Fibroblast of lung (primary cell): ENCODE measurements at places on chromosomes 7 and 10. TPM values are rescaled to one million over a fixed set of nuclear protein-coding genes. Genes with fewer than 3 reads are reported as not detected.

DNA sequence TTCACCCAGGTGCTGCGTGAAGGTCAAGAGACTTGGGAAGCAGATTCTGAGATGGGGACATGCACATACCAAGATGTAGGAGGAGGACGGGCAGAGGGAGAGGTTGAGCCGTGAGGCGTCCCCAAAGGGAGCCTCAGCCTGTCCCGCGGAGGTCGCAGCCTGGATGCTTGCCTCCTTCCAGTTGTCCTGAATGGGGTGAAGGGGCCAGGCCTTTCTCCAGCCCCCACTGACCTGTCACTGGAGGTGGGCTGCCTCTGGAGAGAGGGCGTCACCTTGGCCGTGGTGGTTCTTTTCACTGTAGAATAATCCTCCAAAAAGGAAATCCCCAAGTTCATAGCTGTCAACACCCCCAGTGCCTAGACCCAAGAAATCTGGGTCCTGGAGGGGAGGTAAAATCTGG is 283.0 kb upstream of the VSTM2A start:
- no peaks in the 10 kb centered on the region for H3K27me3 ChIP-seq
- DNase-seq: no peak
- no peaks in the 10 kb centered on the region for H3K36me3 ChIP-seq
- H3K4me1 ChIP-seq: no peaks in the 10 kb centered on the region

- no peak for DNase-seq
- no peak overlapping the region for H3K27ac ChIP-seq
- peaks cover 9% of the 10 kb centered on the region for H3K4me1 ChIP-seq
- H3K27me3 ChIP-seq: no peaks in the 10 kb centered on the region
- no peak overlapping the region for H3K4me3 ChIP-seq
- no peaks in the 10 kb centered on the region for H3K36me3 ChIP-seq
Observed at GRCh38 chr10:96863922-96864543, 31.9 kb downstream of the LCOR start.

GRCh38 chr10:51430506-51430905 is 268.9 kb downstream of the CSTF2T start:
- H3K27ac ChIP-seq: no peak overlapping the region
- H3K36me3 ChIP-seq: no peaks in the 10 kb centered on the region
- H3K4me1 ChIP-seq: no peaks in the 10 kb centered on the region
- H3K4me3 ChIP-seq: no peak overlapping the region
- DNase-seq: no peak

DNA sequence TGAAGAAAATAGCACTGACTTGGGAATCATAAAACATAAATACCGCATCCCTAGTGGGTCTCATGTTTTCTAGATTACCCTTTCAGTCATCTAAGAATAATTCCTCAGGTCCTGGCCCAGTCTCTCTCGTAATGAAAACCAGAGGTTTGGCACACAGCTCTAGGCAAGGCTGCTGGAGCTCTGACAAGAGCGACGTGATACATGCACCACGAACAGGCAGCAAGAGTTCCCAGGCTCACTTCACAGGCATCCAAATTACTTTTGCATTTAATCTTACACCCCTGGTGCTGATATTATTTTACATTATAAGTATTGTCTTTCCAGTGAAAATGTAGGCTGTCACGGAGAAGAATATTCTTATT is 105.2 kb downstream of the THSD7A start:
- no peaks in the 10 kb centered on the region for H3K27me3 ChIP-seq
- H3K27ac ChIP-seq: no peak overlapping the region
- H3K36me3 ChIP-seq: no peaks in the 10 kb centered on the region
- H3K4me3 ChIP-seq: no peak overlapping the region
- peak; percentile 86 for DNase-seq

GRCh38 chr7:2224934-2225333 is 7.8 kb downstream of the MAD1L1 start:
- H3K27ac ChIP-seq: no peak overlapping the region
- no peaks in the 10 kb centered on the region for H3K27me3 ChIP-seq
- H3K4me3 ChIP-seq: no peak overlapping the region
- H3K4me1 ChIP-seq: no peaks in the 10 kb centered on the region
- peaks cover 17% of the 10 kb centered on the region for H3K36me3 ChIP-seq

DNA sequence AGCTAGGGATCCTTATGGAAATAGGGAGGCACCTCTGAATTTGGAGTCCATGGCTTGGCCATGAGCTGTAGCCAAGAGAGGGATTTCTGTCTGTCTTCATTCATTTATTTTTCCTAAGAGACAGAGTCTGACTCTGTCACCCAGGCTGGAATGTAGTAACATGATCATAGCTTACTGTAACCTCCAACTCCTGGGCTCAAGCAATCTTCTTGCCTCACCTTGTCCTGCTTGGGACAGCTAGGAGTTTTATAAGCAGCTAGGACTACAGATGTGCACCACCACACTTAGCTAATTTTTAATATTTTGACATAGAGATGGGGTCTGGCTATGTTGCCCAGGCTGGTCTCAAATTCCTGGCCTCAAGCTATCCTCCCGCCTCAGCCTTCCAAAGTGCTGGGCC is 8.5 kb upstream of the HABP2 start:
- H3K27ac ChIP-seq: no peak overlapping the region
- H3K27me3 ChIP-seq: no peaks in the 10 kb centered on the region
- no peaks in the 10 kb centered on the region for H3K4me1 ChIP-seq

DNA sequence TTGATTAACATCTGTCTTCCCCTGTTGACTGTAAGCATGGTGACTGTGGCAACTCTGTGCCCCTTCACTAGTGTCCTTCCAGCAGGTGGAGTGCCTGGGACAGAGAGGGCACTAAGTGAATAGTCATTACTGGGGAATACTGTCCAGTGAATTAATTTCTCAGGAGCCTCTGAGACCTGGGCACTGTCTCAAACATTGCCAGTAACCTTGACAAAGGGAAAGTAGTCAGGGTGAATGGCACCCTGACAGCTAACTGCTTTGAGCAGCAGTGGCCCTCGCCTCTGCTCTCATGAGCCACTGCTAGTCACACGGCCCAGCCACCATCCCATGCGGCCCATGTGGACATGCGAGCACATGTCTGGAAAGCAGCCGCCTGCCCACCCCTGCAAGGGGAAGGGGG is 13.1 kb upstream of the GRB10 start:
- no peaks in the 10 kb centered on the region for H3K4me1 ChIP-seq
- no peaks in the 10 kb centered on the region for H3K36me3 ChIP-seq
- no peak overlapping the region for H3K27ac ChIP-seq

Gene IGF2BP3
- polyA plus RNA-seq: 11.2 and 21.6 TPM in 2 replicates

DNA sequence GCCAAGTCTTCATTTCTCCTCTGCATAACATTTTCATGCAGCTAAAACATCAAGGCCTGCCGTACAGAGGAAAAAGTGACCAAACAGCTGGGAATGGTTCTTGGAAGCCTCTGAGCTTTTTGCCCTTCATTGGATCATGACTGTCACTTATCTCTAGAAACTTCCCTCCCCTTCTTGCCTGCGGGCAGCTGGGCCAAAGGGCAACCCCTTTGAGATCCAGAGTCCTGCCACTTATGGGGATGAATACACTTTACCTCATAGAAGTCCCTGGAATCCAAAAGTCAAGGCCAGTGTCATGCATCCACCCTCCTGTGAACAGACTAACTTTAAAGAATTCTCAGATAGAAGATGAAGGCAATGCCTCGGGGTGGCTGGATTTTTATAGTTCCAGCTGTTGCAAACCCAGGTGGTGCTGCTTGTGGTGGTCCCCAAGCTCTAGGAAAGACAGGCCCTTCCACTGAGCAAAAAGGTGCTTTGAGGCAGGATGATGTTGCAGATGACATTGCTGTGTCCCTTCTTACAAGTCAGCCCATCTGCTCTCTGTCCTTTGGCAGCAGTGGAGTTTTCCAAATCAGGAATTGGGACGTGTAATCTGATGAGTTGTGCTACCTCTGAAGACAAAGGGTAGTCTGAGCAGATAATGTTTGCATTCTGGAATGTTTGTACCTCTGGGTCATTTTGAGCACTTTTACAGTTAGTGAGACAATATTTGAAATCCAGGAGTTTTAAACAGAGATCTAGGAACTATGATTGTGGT is 64.2 kb downstream of the LRMDA start:
- peaks cover 5% of the 10 kb centered on the region for H3K4me1 ChIP-seq
- H3K27me3 ChIP-seq: no peaks in the 10 kb centered on the region
- H3K36me3 ChIP-seq: no peaks in the 10 kb centered on the region
- no peak overlapping the region for H3K27ac ChIP-seq
- no peak overlapping the region for H3K4me3 ChIP-seq
- DNase-seq: no peak

Gene PRPS1L1
- not detected in 2 replicates for polyA plus RNA-seq

DNA sequence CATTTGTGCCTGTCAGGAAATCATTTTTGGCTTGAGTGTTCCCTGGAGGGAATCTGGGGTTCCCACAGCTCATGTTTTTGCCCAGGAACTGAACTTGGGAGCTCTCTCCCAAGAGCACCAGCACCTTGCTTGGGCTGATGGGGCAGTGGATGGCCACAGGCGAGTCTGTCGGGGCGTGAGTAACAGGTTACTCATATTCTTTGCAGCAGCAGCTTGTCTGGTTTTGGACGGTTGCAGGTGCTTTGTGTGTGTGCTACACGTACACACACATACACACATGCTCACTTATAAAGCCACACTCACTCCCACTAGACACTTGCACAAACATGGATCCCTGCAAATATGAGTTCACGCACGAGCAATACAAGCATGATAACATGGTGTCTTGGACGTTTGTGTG is 2.9 kb upstream of the PALD1 start:
- H3K27ac ChIP-seq: no peak overlapping the region
- H3K36me3 ChIP-seq: no peaks in the 10 kb centered on the region
- peaks cover 37% of the 10 kb centered on the region for H3K27me3 ChIP-seq
- DNase-seq: peak; percentile 69
- no peak overlapping the region for H3K4me3 ChIP-seq

- DNase-seq: no peak
- H3K4me3 ChIP-seq: no peak overlapping the region
- no peaks in the 10 kb centered on the region for H3K27me3 ChIP-seq
- no peaks in the 10 kb centered on the region for H3K36me3 ChIP-seq
- no peak overlapping the region for H3K27ac ChIP-seq
- H3K4me1 ChIP-seq: no peaks in the 10 kb centered on the region
Observed at GRCh38 chr7:98755138-98755898, 114.5 kb downstream of the TMEM130 start.

GRCh38 chr10:125550362-125550761 is 132.6 kb downstream of the TEX36 start:
- no peaks in the 10 kb centered on the region for H3K36me3 ChIP-seq
- no peak for DNase-seq
- H3K4me1 ChIP-seq: no peaks in the 10 kb centered on the region
- H3K27me3 ChIP-seq: no peaks in the 10 kb centered on the region
- no peak overlapping the region for H3K27ac ChIP-seq

DNA sequence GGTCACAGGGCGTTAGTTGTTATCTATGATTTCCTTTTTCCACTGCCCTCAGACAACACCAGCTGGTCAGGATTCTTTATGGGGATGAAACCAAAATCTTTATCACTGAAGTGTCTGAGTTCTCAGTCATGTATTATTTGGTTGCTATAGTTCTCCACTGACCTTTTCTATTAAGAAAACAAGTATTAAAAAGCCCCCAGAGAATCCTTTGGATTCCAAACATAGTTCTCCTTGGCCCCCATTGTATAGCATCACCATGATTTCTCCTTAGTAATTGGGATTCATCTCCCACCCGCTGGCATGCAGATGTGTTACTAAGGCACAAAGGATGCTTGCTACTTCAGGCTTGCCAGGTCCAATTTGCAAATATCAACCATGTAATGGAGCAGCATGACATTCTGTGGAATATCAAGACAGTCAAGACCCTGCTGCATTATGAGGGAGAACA is 94.3 kb downstream of the IQUB start:
- no peaks in the 10 kb centered on the region for H3K36me3 ChIP-seq
- DNase-seq: no peak
- no peak overlapping the region for H3K27ac ChIP-seq
- H3K27me3 ChIP-seq: no peaks in the 10 kb centered on the region
- no peak overlapping the region for H3K4me3 ChIP-seq

Gene EVX1
- polyA plus RNA-seq: not detected in 2 replicates

DNA sequence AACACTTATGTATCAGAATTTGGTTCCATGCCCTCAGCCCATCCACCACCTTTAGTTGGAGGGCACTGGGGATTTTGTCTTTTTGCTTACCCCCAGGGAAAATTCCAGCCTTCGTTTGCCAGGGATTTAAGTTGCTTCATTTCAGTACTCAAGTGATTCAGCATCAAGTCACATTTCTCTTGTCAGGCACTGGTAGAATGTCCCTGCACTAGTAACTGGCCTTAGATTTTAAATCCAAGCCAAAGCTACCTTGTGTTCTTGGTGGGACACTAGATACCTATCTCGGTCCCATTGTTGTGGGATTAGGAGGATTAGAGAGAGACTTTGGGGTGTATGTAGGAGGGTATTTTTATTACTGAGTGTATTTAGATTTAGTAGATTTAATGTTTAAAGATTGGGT is 613.1 kb downstream of the SUGCT start:
- no peak overlapping the region for H3K27ac ChIP-seq
- no peaks in the 10 kb centered on the region for H3K4me1 ChIP-seq
- peak; percentile 19 for DNase-seq
- no peaks in the 10 kb centered on the region for H3K36me3 ChIP-seq
- no peaks in the 10 kb centered on the region for H3K27me3 ChIP-seq

GRCh38 chr7:42694894-42695507 is 216.9 kb downstream of the C7orf25 start:
- H3K27me3 ChIP-seq: no peaks in the 10 kb centered on the region
- no peak overlapping the region for H3K4me3 ChIP-seq
- no peaks in the 10 kb centered on the region for H3K4me1 ChIP-seq
- no peak overlapping the region for H3K27ac ChIP-seq

- no peak overlapping the region for H3K4me3 ChIP-seq
- H3K4me1 ChIP-seq: peaks cover 3% of the 10 kb centered on the region
Observed at GRCh38 chr10:30215623-30216022, 133.5 kb downstream of the MTPAP start.

- no peak within 1 kb of the TSS for H3K27ac ChIP-seq
- no peak within 1 kb of the TSS for H3K4me3 ChIP-seq
- no peaks in the 10 kb centered on the region for H3K36me3 ChIP-seq
Observed at GRCh38 chr7:76201732-76202665, at the start of gene SRRM3. TSS of gene SRRM3 (plus strand) at chr7:76201896. CDS start at chr7:76235067, 33,171 bp downstream.

DNA sequence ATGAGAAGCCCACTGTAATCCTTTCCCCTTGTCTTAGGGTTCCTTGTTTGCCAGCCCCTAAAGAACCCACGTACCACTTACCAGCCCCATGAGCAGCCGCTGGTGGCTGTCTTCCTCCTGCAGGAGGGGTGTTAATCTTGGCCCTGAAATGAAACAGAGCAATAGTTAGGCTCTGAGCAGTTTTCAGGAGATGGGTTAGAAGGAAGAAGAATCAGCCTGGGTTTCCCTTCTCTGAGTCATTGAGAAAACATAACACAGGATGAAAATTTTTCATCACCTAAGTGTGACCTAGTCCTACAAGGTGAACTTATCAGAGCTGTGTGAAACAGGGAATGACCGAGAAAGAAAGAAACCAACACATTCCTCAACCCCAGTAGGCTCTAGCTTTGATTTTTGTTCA is 90.0 kb downstream of the GSAP start:
- DNase-seq: no peak
- no peaks in the 10 kb centered on the region for H3K36me3 ChIP-seq
- H3K4me3 ChIP-seq: no peak overlapping the region
- peaks cover 16% of the 10 kb centered on the region for H3K4me1 ChIP-seq
- H3K27ac ChIP-seq: no peak overlapping the region

GRCh38 chr7:51313738-51314425 is 2.7 kb downstream of the COBL start:
- no peak overlapping the region for H3K4me3 ChIP-seq
- no peaks in the 10 kb centered on the region for H3K36me3 ChIP-seq
- DNase-seq: no peak
- no peak overlapping the region for H3K27ac ChIP-seq
- H3K4me1 ChIP-seq: no peaks in the 10 kb centered on the region
- peaks cover 12% of the 10 kb centered on the region for H3K27me3 ChIP-seq

- no peak overlapping the region for H3K27ac ChIP-seq
- H3K27me3 ChIP-seq: no peaks in the 10 kb centered on the region
- no peaks in the 10 kb centered on the region for H3K36me3 ChIP-seq
- no peak overlapping the region for H3K4me3 ChIP-seq
Observed at GRCh38 chr10:34255035-34255434, 560.1 kb downstream of the PARD3 start.
